Testis (tissue), 5 donors: ENCODE measurements at places on chromosomes 11 and 22. TPM values are rescaled to one million over a fixed set of nuclear protein-coding genes. Genes with fewer than 3 reads are reported as not detected.

DNA sequence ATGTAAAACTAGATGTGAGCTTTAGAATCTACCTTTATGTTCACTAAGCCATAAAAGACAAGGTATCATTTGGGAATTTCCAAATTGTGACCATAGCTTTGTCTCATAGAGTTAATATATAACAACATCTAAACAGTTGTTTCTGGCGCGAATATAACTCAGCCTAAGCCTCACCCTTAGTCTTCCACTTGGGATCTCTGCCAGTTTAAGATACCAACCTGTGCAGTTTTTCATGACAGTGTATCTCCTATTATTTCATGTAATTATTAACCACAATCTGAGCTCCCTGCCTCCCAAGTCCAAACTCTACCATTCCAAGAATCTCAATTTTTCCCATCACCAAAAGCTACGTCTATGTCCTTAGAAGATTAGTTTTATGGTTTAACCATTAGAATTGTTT lies 572.5 kb upstream of the ISX start:
- no peaks in the 10 kb centered on the region for H3K4me1 ChIP-seq
- no peak for DNase-seq
- H3K27me3 ChIP-seq = no peaks in the 10 kb centered on the region
- H3K36me3 ChIP-seq = no peaks in the 10 kb centered on the region
- no peak overlapping the region for H3K4me3 ChIP-seq

GRCh38 chr11:7882860-7883259 lies 48.2 kb downstream of the OR10A6 start:
- no peaks in the 10 kb centered on the region for H3K27me3 ChIP-seq
- no peak overlapping the region for H3K4me3 ChIP-seq
- DNase-seq = no peak
- H3K36me3 ChIP-seq = no peaks in the 10 kb centered on the region

GRCh38 chr11:108825381-108825780 lies 160.5 kb downstream of the DDX10 start:
- no peak overlapping the region for H3K27ac ChIP-seq
- no peak for DNase-seq
- H3K36me3 ChIP-seq = no peaks in the 10 kb centered on the region
- H3K4me1 ChIP-seq = no peaks in the 10 kb centered on the region
- H3K27me3 ChIP-seq = no peaks in the 10 kb centered on the region

GRCh38 chr11:8381343-8381742 lies 117.7 kb upstream of the LMO1 start:
- no peaks in the 10 kb centered on the region for H3K36me3 ChIP-seq
- no peak overlapping the region for H3K4me3 ChIP-seq
- DNase-seq = no peak

- H3K27me3 ChIP-seq = no peaks in the 10 kb centered on the region
- H3K4me3 ChIP-seq = no peak overlapping the region
- H3K4me1 ChIP-seq = no peaks in the 10 kb centered on the region
- no peaks in the 10 kb centered on the region for H3K36me3 ChIP-seq
- no peak overlapping the region for H3K27ac ChIP-seq
Observed at GRCh38 chr11:47667555-47667954, 25.2 kb upstream of the MTCH2 start.

DNA sequence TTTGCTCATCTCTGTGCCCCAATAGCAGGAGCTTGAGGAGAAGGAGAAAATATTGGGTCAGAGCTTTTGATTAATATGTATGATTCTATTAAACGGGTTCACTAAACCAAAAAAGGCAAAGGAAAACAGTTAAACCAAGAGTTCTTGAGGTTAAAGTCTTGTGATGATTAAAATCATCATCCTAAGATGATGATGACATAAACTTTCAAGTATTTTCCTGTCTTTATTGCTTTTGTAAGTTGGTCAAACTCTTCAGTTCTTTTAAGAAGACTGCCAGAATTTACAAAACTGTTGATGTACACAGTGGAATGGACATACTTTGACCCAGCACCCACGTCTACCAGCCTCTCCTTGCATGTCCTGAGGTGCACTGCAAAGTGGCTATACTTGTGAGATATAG lies 41.0 kb downstream of the FDX1 start:
- no peak overlapping the region for H3K4me3 ChIP-seq
- no peak overlapping the region for H3K27ac ChIP-seq
- no peak for DNase-seq
- H3K27me3 ChIP-seq = no peaks in the 10 kb centered on the region
- H3K36me3 ChIP-seq = no peaks in the 10 kb centered on the region

DNA sequence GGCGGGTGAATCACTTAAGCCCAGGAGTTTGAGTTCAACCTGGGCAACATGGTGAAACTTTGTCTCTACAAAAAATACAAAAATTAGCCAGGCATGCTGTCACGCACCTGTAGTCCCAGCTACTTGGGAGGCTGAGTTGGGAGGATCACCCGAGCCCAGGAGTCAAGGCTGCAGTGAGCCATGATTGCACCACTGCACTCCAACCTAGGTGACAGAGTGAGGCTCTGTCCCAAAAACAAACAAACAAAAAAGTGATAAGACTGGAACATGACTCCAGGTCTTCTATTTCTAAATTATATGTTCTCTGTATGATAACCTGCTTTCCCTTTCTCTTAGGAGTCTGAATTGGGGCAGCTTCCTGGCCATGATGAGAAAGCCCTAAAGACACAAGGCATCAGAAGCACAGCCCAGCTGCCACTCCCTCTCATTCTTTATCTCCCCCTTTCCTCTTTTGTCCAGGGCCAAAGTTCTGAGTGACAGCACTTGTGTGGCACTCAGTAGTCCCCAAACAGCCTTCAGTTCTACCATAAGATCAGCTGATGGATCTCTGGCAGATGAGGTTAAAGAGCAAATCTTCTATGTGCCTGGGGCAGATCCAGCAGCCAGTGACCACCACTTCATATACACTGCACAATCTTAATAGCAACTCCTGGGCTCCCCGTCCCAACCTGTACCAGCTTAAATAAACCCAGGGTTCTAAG lies 136.0 kb downstream of the C11orf58 start:
- no peaks in the 10 kb centered on the region for H3K36me3 ChIP-seq
- no peak for DNase-seq
- H3K4me3 ChIP-seq = no peak overlapping the region
- peaks cover 30% of the 10 kb centered on the region for H3K4me1 ChIP-seq
- H3K27ac ChIP-seq = no peak overlapping the region

DNA sequence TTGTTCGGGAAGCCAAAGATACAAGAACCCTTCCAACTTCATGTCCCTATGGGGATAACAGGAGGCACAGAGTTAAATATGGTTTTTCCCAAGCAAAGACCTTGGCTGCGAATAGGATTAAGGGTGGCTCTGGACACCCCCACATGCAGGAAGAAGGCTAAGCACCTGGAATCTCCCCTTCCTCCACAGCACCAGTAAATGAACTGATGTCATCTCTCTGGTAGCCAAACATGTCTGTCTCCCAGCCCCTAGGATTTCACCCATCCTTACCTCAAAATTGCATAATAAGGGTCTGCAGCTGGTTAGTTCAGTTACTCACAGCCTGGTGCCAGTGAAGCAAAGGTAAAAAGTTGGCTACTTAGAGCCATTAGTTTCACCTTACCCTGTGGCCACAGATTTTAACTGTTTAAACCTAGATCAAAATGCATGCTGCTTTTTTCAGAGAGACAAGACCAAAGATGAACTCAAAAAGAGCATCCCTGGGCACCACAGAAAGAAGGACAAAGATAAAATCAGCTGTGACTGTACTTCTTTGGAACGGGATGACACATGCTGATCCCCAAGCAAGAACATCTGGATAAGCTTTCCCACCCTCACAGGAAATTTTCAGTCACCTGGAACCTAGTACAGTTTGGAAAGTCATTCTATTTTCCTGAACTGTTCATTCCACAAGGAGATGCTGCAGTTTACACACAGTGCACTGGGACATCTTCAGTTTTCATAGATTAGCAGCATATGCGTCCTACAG lies 77.2 kb upstream of the AKIP1 start:
- no peak overlapping the region for H3K4me3 ChIP-seq
- DNase-seq = no peak
- H3K4me1 ChIP-seq = peaks cover 33% of the 10 kb centered on the region
- H3K27ac ChIP-seq = no peak overlapping the region
- no peaks in the 10 kb centered on the region for H3K36me3 ChIP-seq

GRCh38 chr11:105181100-105181499 lies 41.5 kb upstream of the CARD18 start:
- no peaks in the 10 kb centered on the region for H3K4me1 ChIP-seq
- H3K4me3 ChIP-seq = no peak overlapping the region
- no peak for DNase-seq
- no peak overlapping the region for H3K27ac ChIP-seq
- H3K27me3 ChIP-seq = no peaks in the 10 kb centered on the region

GRCh38 chr11:41666951-41667653 lies 207.7 kb upstream of the LRRC4C start:
- no peak overlapping the region for H3K4me3 ChIP-seq
- no peaks in the 10 kb centered on the region for H3K27me3 ChIP-seq
- no peak overlapping the region for H3K27ac ChIP-seq
- no peaks in the 10 kb centered on the region for H3K36me3 ChIP-seq
- DNase-seq = no peak
- no peaks in the 10 kb centered on the region for H3K4me1 ChIP-seq

GRCh38 chr11:14506532-14506931 lies 6.9 kb upstream of the COPB1 start:
- DNase-seq = no peak
- H3K36me3 ChIP-seq = peaks cover 4% of the 10 kb centered on the region
- no peaks in the 10 kb centered on the region for H3K27me3 ChIP-seq
- H3K4me3 ChIP-seq = no peak overlapping the region

- H3K4me3 ChIP-seq = no peak overlapping the region
- DNase-seq = no peak
- H3K4me1 ChIP-seq = no peaks in the 10 kb centered on the region
Observed at GRCh38 chr11:126157326-126158030, 54.0 kb downstream of the RPUSD4 start.

DNA sequence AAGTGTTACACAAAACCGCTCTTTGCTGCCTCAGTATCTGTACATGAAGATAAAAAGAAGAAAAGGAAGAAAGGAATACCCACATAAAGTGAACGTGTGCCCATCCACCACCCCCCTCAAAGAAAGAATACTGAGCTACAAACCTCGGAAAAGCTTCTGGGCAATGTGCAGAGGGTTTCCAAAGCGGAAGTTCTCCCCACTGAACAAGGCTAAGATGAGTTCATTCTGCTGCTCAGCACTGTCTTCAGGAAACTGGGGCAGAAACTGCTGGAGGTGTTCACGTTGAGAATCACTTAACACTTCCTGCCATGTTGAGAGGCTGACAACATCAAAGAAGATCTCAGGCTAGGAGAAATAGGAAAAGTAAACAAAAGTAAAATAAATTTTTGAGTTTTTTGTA lies 6.9 kb downstream of the NFRKB start:
- H3K4me3 ChIP-seq = no peak overlapping the region
- no peak overlapping the region for H3K27ac ChIP-seq
- H3K27me3 ChIP-seq = no peaks in the 10 kb centered on the region
- H3K4me1 ChIP-seq = no peaks in the 10 kb centered on the region
- DNase-seq = no peak

FAT3 gene
- 6.4 TPM for total RNA-seq

OTOG gene
- total RNA-seq = 2.2 TPM

MRE11 gene
- 15.2 TPM for total RNA-seq
